ENCODE measurements at places on chromosomes 12 and 14. TPM values are rescaled to one million over a fixed set of nuclear protein-coding genes. Genes with fewer than 3 reads are reported as not detected.

Gene AQP5
- polyA plus RNA-seq: not detected

Gene FZD10
- 0.75 TPM for polyA plus RNA-seq

Gene PRKD1
- polyA plus RNA-seq: 6.9 TPM

DNA sequence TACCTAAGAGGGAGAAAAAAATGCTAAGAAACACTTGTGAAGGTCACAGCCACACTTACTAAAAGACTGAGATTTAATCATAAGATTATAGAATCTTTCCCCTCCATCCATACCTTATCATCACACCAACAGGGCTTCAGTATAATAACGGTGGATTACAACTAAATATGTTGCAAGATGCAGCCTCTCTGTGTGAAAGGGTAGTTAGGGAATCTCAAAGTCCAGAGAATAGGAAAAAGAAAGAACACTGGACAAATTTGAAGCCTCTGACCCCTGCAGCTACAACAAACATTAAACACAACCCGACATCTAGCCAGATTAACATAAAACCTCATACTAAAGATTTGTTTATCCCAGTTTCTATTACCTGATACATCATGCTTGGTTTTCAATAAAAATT, 181.0 kb downstream of the C12orf42 start:
- no peak for DNase-seq

DNA sequence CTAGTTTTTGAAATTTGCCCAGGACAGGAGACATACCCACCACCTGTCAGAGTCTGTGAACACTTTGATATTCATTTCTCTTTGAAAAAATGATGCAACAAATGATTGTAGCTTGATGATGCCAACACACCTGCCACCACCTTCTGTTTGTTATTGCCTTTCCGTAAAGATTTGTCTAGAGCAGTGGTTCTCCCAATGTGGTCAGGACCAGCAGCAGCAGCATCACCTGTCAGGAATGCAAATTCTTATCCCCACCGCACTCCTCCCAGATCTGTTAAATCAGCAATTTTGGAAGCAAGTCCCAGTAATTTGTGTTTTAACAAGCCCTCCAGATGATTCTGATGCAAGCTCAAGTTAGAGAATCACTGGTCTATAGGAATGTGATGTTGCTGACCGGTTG, 9.9 kb downstream of the CCDC175 start:
- DNase-seq: no peak

DNA sequence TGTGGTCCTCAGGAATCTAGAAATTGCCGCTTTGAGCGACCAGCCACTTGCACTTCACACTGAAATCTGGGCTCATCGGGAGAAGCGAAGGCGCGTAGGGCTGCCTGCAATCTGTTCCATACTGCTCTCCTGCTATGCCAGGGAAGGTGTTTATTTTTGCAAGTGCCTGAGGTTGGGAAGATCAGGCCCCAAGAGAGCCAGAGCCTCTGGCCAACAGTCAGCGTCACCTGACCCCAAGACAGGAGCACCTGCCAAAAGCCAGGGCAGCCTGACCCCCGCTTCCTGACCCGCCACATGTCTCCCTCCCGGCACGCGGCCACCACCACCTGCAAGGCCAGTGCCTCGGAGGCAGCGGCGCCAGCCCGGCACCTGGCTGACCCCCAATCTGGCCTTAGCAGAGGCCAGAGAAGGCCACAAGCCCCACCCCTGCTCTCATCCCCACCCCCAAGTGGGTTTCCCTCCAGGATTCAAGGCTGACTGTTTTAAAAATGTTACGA, 94.4 kb downstream of the CHGA start:
- DNase-seq: no peak

DNA sequence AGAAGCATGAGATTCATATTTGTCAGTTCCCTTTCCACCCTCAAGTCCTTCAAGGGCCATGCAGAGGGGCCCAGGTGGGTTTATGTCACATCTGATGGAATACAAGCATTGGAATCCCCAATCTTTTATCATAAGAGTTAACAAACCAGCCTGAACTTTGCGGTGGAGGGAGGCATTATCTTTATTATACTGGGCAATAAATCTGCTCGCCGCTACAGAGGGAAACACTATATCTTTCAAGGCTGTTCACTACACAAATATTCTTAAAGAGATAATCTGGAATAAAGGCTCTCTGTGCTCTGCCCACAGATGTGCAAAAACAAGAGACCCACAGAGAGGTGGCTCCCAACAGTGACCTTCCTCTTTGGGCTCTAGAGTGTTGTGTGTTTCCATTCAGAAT, 153.6 kb upstream of the PLEKHA5 start:
- DNase-seq: no peak

DNA sequence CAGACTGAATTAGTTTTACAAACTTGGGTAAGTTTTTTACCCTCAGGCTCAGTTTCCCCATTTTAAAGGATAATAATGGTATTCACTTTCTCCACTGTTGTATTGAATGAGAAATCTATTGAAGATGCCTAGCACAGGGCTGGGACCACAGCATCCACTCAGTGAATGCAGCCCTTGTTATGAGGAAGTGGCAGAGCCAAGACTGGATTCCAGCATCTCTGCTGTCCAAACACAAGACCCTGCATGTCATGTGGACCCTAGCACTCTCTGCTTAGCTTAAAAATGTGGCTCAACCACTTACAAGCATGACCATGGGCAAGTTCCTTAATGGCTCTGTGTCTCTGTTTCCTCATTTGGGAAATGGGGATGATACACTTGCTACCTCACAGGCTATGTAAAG, 24.1 kb upstream of the TRIM9 start:
- DNase-seq: no peak

DNA sequence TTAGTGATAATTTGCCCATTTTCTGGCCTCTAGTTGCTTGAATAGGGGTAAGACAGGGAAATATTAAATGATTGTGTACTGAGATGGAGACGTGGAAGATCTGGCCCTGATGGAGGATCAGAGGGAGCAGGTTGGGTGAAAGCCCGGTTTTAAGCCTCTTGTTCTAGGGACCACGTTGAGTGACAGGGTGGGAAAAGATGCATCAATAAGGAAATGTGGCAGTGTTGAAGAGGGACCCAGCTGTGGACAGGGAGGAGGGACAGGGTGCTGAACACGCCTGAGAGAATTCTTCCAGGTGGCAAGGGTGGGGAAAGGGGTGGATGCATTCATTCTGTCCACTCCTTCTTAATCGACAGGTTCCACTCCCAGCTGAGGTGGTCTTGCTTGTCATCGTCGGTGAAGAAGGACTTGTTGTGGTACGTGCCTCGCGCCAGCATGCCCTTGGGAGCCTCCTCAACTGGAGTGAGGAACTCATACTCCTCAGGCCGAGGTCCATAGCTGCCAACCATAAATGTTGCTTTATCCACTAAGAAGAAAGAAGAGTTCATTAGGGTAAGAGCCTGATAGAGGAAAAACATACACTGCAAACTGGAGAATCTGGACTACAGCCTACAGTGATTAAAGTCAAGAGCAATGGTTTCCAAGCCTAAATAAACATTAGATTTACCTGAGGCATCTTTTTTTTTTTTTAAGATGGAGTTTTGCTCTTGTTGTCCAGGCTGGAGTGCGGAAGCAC, 4.0 kb upstream of the ERP27 start:
- no peak for DNase-seq

DNA sequence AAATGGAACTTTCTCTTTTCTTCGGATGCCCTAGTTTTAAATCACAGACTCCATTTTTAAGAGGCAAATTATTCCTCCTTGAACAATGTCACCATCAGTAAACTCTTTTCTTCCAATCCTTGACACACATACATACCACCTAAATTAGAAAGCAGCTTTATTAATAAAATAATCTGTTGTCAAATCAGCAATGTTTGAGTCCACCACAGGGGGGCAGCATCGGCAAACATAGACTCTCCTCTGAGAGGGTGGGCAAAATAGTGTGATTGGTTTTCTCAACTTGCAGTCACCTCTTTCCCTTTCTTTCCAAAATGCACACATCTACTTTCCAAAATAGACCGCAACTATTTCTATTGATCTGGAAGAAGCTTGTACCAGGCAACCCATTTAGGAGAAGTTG, 438.4 kb upstream of the OR4E1 start:
- DNase-seq: no peak

All from aorta (tissue), 5 donors.